Common myeloid progenitor, CD34-positive (primary cell): ENCODE measurements at places on chromosomes 2 and 18.

GRCh38 chr2:143497726-143498125 lies 368.5 kb downstream of the ARHGAP15 start:
- no peak for DNase-seq

GRCh38 chr2:227154986-227155774 lies 8.8 kb downstream of the COL4A4 start:
- no peak for DNase-seq

DNA sequence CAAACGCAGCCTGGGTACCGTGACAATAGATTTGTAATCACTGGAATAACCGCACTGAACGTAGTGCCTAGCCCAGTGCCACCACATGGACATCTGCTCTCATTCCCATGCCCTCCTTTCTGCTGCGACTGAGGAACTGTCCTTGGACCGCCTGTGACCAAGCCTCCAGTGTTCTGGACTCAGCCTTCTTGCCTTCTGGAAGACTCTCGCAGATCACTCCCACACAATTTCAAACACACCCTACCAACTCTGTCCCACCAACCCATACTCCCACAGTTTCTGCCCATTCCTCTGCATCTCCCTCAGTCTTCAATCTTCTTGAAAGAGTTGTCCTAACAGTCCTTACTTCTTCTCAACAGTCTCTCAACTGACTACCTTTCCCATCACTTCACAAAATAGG lies 2.1 kb downstream of the RNF149 start:
- no peak for DNase-seq

GRCh38 chr2:152929628-152930027 lies 211.2 kb downstream of the ARL6IP6 start:
- DNase-seq, result no peak

- DNase-seq, result no peak
Measured at GRCh38 chr2:85264471-85264870, 63.3 kb downstream of the TGOLN2 start.

GRCh38 chr18:34660572-34660971 lies 49.5 kb upstream of the DTNA start:
- no peak for DNase-seq

- DNase-seq, result no peak
Measured at GRCh38 chr18:27824841-27825681, 351.9 kb downstream of the CDH2 start.

DNA sequence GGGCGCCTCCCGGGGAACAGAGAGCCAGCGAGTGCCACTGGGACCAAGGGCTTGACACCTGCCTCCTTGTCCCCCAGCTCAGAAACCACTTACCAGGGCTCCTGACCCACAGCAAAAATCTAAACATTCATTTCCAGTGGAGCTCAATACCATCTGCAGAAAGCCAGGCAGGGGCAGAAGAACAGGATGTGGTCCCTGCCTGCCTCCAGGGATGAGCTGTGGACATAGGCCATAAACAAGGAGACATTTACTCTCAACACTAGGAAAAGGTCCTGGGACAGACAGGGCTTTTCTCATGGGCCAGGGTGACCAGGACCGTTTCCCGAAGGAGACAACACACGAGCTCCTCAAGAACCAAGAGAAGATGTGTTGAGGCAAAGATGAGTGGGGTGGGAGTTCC lies 203.0 kb downstream of the CTIF start:
- DNase-seq, result no peak

DNA sequence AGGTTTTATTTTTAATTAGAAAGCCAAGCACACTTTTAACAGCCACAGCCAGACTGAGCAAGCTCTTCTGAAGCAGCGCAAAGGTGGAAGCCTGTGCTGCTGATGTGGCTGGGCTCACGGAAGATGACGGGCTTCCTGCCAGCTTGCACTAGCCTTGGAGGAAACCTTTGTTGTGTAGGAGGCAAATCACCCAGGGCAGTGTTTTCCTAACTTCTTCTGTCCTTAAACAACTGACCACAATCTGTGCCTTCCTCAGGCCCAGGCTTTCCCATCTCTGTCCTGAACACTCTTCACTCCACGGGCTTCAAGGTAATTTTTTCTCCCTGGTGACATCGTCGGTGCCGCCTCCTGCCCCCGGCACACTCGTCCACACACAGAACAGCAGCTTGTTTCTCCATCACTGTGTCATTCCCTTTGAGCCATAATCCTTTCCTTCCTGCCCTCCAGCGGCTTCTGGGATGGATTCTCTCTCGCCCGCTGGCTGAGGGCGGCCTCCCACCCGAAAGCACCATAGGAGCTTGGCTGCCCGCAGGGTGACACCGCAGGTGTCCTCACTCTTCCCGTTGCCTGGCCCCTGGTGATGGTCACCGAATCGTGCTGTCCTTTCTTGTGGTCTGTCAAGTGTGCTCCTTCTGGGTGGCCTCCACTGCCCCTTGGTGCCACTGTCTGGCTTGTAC lies 31.1 kb upstream of the INHBB start:
- DNase-seq, result peak; percentile 65

DNA sequence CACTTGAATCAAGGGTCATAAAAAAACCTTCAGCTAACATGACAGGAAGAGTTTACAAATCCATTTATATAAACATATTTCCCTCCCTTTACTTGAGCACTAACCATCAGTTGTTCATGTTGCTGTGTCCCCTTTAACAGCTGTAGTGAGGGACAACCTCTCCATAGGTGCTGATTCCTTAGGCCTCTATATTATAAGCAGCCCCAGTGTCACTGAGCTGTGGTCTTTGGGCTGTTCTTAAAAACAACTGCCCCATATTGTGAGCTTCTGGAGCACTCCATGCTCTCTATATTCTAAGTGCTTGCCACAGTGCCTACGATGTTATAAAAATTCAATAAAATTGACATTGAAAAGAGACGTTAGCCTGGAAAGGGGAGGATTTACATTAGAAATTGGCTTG lies 175.3 kb downstream of the ZNF385B start:
- DNase-seq, result no peak

- DNase-seq, result peak; percentile 73
Measured at GRCh38 chr2:216285701-216286100, 86.6 kb downstream of the MARCHF4 start.

- DNase-seq, result no peak
Measured at GRCh38 chr2:231928481-231928880, 2.3 kb upstream of the NPPC start.

DNA sequence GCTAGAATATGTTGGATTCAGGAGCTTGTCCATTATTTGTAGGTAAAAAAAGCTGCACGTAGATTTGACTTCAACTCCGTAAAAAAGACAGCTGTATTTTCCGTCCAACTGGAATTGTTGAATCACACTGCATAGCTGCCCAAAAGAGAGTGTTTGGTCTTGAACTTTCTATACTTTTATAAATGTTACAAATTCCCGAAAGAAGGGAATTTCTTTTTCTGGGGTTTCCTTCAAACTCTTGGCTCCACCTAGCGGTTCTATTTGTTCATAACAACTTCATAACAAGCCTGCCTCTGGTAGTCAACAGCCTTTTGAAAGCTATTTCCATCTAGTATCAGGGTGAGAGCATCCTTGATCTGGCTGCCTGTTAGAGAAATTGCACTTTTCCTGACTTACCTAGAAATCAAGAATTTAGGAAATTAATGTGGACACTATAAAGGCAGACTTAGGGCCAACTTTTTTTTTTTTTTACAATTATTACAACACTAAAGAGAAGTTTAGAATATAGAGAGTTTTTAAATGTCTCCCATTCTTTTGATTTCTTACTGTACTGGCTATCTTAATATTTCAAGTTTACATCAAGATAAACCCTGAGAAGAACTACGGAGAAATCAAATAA lies 48.1 kb downstream of the TMEM185B start:
- DNase-seq, result peak; percentile 69
